ENCODE measurements at places on chromosomes 4 and X. TPM values are rescaled to one million over a fixed set of nuclear protein-coding genes. Genes with fewer than 3 reads are reported as not detected.

GRCh38 chr4:22427675-22428074, 88.2 kb downstream of the ADGRA3 start:
- no peak for DNase-seq

DNA sequence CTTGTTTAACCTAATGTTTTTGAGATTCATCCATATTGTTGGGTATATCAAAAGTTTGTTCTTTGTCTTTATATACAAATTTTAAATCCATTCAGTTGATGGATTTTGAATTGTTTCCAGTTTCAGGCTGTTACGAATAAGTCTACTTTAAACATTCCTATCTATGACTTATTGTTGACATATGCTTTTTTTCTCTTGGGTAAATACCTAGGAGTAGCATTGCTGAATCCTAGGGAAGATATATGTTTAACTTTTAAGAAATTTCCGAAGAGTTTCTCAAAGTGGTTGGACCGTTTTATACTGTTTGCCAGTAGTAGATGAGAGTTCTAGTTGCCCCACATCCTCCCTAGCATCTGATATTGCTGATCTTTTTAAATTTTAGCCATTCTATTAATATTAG, 60.9 kb upstream of the IL13RA1 start:
- DNase-seq, result no peak

DNA sequence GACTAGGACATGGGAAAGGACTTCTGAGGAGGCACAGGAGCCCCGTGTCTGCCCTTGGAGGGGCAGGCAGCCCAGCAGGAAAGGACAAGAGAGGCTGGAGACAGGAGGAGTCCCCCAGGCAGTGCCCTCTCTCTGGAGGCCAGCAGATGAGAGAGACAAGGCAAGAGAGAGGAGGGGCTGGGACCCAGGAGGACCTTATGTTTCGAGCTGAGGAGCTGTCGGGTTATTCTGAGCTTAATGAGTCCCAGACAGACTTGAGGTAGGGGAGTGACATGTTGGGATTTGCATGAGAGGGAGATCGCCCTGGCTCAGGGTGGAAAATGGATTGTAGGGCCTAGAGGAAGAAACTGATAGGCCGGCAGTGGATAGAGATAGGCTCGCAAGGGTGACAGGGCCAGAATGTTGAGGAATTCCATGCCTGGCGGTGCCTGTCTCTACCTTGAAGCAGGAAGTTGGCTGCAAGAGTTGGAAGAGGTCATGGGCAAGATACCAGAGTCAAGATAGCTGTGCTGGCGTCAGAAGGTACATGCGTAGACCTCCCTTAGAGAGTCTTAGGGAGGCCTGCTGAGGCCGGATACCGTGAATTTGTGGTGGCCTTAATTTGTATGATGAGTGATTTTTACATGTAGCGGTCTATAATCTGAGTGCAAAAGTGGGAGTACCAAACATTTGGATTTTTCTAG, 19.4 kb downstream of the STOX2 start:
- DNase-seq, result no peak

DNA sequence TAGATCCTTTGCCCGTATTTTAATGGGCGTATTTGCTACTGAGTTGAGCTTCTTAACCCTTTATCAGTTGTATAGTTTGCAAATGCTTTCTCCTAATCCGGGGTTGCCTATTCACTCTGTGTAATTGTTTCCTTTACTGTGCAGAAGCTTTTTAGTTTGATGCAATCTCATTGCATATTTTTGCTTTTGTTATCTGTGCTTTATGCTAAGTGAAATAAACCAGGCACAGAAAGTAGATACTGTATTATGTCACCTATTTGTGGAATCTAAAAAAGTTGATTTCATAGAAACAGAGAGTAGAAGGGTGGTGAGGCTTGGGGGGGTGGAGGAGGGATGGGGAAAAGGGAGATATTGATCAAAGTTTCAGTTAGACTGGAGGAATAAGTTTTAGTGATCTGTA, 17.7 kb downstream of the OGT start:
- no peak for DNase-seq

GRCh38 chr4:139710073-139710472, 44.5 kb downstream of the MGST2 start:
- no peak for DNase-seq

- DNase-seq, result no peak
These were observed 33.7 kb downstream of the ANKRD17 start for GRCh38 chr4:73224886-73225285.

DNA sequence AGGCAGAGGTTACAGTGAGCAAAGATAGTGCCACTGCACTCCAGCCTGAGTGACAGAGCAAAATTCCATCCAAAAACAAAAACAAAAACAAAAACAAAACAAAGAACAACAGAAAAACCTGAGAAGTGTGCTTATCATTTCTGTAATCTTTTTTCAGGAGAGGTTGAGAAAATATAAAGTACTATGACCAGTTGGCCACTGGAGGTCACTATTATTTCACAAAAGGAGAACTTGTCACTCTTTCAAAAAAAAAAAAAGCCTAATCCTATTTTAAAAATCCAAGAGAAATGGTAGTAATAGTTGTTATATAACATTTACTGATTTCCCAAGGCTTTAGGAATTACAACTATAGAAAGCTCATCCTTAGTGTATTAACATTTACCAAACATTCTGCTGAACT, 24.9 kb upstream of the RNF150 start:
- no peak for DNase-seq

DNA sequence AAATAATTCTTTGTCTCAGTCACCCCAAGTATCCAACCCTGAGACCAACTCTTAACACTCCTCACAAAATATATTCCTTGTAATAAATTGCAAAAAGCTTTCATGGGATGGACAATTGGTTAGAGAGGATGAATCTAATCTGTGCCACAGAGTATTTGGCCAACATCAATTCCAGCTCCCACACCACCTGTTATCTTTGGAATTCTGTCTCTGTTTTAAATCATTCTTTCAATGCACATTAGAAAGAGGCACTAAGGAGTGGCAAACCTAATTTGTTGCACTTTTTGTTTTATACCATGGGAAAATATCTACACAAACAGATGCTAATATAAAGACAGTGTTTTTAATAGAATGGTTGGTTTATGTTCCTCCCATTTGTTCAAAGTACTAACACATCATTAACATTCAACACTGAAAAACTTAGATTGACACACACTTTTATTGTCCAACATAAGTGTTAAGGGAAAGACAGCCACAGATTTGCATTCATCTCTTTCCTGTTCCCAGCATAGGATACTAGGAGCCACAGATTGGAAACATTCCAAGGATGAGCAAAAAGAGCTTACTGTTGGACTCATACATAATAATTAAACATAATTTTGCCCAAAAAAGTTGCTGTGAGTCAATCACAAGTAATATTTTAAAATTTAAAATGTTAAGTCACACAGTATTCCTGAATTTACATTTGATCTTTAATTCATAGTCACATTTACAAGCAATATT, 116.4 kb downstream of the PPA2 start:
- no peak for DNase-seq

GRCh38 chrX:1093121-1093520, 119.3 kb downstream of the CRLF2 start:
- no peak for DNase-seq

DNA sequence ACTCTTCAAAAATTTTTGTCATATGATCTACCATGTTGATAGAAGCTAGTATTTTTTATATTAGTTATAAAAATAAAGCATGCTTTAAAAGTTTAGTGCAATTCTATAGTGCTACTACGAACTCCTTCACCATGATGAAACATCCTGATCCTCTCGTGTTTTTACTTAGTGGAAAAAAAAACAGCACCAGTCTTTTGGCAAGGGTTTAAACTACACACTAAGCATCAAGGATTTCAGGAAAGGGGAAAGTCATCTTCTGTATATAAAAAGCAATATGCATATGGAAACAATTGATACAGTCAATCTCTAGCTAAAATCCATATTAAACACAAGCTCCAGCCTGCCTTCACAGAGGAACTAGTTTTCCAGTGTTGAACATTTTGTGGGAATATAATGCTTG, 18.7 kb downstream of the CHM start:
- no peak for DNase-seq

GRCh38 chrX:37846141-37846540, 1.2 kb downstream of the DYNLT3 start:
- no peak for DNase-seq

STAP1 gene
- 0.37 TPM for polyA plus RNA-seq

NDP gene
- 3.6 TPM for polyA plus RNA-seq

GRCh38 chrX:131298846-131299245, 9.7 kb upstream of the IGSF1 start:
- DNase-seq, result no peak

DNA sequence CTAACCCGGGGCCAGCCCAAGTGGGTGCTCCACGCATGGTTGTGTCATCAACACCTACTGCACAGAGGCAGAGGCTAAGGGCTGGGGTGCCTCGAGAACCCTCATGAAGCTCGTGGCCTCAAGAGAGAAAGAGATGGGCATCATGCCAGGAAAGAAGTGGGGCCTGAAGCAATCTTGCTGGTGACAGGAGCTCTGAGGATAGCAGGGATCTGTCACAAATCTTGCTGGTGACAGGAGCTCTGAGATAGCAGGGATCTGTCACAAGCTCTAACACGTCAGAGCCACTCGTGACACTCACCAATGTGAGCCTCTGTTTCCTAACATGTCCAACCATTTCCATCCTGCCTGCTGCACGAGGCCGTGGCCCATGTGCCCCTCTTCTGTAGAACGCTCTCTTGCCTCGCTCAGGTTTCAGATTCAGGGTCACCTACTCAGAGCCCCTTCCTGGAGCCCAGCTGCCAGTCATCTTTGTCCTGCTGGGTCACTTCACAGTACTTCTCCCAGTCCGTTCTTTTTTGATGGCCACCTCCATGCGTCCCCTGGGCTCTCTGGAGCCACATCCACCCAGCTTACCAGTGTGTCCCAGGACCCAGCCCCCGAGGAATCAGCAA, 21.1 kb downstream of the PNMA6E start:
- no peak for DNase-seq

- DNase-seq, result no peak
These were observed 548 bp downstream of the TMEM164 start for GRCh38 chrX:110003167-110004156.

DNA sequence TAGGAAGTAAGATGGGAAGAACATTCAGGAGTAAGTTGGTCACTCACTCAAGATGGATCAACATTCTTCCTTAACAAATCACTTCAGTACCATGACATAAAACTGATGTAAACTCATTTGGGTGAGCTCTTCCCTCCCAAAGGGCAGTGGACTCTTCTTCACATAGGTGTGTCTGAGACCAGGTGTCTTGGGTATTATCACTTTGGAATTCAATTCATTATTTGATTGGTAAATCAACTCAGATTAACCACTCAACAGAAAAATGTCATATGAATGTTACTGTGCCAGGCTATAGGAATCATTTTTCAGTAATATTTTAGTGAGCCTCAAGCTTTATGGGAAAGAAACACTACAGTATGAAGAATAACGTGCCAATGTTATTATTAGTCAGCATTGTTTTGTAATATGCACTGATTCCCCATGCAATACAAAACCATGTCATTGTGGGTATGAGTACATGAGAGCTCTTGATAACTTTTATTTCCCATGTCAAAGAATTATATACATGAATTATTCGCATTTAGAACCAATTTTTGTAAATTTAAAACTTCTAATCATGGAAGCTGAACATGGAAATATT, 58.6 kb upstream of the ETNPPL start:
- no peak for DNase-seq

MAGED4 gene
- 42.8 TPM for polyA plus RNA-seq

GRCh38 chr4:111628437-111628836, 516.8 kb upstream of the FAM241A start:
- no peak for DNase-seq

DNA sequence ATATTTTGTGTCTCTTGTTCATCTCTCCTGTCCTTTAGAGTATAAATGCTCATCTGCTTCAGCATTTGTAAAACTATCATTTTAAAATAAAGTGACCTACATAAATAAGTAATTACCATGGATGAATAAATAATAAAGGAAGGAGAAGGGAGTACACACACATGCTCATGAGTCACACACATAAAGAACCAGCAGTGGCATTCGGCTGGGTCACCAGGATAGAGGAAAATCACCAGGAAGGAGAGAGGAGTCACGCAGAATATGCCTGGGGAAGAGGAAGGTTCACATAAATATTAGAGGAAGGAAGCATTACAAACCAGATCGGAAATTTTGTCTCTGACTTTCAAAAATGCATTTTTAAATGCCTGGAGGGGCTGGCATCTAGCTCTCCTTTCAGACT, 38.5 kb upstream of the MED14 start:
- no peak for DNase-seq

GRCh38 chr4:125714845-125715244, 400.1 kb downstream of the FAT4 start:
- DNase-seq, result no peak

GRCh38 chrX:1719270-1719669, 104.4 kb downstream of the ASMT start:
- DNase-seq, result no peak

PTPN13 gene
- polyA plus RNA-seq, result 128 TPM

DNA sequence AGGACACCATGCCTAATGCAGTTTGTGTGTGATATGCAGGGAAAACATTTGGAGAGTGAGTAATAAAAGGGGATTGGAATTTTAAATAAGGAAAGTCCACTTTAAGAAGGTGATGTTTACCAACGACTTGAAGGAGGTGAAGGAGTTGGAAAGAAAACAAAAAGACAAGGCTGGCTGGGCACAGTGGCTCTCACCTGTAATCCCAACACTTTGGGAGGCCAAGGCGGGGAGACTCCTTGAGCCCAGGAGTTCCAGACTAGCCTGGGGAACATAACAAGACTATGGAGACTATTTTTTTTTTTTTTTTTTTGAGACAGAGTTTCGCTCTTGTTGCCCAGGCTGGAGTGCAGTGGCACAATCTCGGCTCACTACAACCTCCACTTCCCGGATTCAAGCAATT, 11.0 kb downstream of the NDUFB11 start:
- DNase-seq, result no peak

DNA sequence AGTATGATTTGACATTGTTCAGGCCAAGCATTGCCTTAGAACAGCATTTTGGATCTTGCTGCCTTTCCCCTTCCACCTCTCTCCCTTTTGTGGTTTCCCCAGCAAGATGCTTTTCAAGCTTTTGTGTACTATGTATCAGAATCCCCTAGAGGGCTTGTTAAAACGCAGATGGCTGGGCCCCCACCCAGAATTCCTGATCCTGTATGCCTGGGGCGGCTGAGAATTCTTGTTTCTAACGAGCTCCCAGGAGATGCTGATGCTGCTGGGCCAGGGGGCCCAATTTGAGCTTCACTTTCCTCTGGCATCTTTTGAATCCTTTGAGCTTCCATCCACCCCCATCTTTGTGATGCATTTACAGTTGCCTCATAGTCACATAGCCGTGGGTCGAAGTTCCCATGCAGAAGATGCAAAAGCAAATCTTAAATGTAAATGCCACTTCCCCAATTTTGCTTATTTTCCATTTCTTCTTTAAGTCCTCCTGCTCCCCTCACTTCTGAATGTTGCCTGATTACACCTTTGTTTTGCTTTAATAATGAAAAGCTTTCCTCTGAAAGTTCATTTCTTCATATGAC, 18.5 kb downstream of the HCCS start:
- DNase-seq, result no peak

SOWAHB gene
- 5.6 TPM for polyA plus RNA-seq

ARSJ gene
- 18.5 TPM for polyA plus RNA-seq

DNA sequence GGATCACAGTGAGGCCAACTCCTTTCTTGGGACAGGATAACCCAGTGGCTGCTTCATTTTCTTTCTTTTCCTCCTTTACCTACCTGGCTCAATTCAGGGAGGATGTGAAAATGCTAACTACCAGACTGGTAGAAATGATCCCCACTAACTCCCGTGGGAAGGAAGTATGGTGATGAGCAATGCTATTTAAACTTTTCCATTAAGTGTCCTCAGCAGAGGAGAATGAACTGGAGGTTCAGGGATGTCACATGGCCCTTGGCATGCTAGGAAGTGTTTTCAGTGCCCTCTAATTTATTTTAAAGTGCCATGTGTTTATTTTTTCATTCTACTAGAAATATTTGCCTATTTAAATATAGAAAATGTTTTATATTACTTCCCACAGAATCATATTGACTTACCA, 363.9 kb downstream of the PPP3CA start:
- no peak for DNase-seq

ARMCX4 gene
- polyA plus RNA-seq, result 17.8 TPM

Data from right renal cortex interstitium (tissue), 3 donors.